ENCODE measurements at places on chromosomes 12 and 14.

- peak; percentile 6 for DNase-seq
These were observed 93.5 kb downstream of the PIWIL1 start for GRCh38 chr12:130431176-130431575.

- no peak for DNase-seq
These were observed 305.1 kb upstream of the GARIN2 start for GRCh38 chr14:66884149-66884548.

- no peak for DNase-seq
These were observed 117.2 kb upstream of the DNM1L start for GRCh38 chr12:32561931-32562341.

GRCh38 chr12:52402873-52403540 is 3.1 kb downstream of the KRT82 start:
- no peak for DNase-seq

- no peak for DNase-seq
These were observed 165.4 kb upstream of the LRIG3 start for GRCh38 chr12:59085690-59086089.

GRCh38 chr12:72836194-72836593 is 564.0 kb downstream of the TRHDE start:
- DNase-seq = no peak

DNA sequence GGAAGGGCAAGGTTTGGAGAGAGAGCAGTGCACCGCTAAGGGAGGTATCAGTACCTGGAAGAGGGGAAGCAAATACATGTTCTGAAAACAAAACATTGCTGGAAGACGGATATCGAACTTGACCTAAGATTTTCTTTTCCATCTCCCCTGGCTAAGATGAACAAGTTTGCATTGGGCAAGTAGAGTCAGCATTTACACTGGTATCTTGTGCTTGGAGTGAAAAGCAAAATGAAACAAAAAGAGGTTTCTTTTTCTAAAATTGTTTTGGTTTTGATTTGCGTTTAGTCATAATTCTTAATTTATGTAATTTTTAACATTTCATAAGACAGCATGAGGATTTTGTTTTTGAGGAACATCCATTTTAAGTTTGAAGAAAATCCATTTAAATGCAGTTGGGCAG is 881.6 kb downstream of the NRXN3 start:
- no peak for DNase-seq

DNA sequence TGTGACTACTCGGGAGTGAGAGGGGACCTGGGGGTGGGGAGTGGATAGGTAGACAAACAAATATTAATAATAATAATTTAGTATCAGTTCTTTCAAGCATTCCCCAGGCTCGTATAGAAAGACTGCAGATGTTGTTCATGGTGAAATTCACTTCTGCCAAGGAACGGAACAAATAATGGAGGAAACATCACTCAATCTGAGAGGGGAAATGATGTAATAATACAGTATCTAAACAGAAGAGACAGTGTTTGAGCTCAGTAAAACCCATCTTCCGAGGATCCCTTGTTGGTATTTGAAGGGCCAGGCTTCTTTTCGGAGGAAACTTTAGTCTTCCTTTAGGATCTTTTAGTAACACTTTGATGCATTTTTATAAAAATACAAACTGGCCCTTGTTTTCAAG is 114.2 kb downstream of the KCNK10 start:
- DNase-seq = no peak

Measured in HT1080 (cell line).